ENCODE measurements at places on chromosomes 6 and 20.

DNA sequence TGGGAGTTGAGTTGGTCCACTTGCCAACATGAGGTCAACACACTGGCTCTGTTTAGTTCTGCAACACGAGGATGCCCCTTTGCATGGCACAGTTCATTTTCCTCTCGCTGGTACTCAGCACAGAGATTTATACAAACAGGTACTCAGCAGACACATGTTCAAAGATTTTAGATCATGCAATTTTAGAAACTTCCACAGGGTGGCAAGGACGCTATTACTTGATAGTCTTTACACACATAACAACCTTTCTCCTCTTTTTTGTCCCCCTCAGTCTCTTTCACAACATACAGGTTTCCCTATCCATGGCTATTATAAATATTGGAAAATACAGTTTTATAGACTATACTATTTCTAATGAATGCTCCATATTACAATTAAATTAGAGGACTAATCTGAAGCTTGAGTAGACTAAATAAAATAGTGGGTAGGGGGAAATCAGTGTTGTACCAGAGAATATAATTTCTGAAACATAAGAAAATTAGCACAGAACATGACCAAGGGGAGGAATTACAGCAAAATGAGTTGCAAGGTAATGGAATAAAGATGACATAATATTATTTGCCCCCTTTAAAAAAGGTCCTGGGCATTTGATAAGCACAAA, 331.8 kb upstream of the BTBD3 start:
- DNase-seq = no peak

- DNase-seq = no peak
These were observed 5.5 kb downstream of the ZBP1 start for GRCh38 chr20:57614490-57615444.

GRCh38 chr20:41261260-41261659, 56.3 kb downstream of the ZHX3 start:
- no peak for DNase-seq

DNA sequence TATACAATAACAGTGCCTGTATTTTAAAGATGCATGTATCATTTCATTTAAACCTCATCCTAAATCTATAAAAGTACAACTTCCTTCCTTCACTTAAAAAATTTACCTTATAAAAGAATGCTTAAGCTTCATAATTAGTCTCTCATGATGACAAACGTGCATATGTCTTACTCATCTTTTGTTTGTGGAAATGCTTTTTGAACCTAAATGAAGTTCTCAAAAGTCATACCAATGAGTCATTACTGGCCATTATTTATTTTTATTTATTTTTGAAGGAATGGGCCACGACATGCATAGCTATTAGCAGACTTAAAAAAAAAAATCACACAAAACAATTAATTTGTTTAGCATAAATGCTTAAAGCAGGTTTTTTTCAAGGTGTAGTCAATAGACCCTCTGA, 3.7 kb downstream of the TFB1M start:
- no peak for DNase-seq

GRCh38 chr6:150143516-150144293, 861 bp downstream of the PPP1R14C start:
- DNase-seq = no peak

GRCh38 chr20:3679749-3680700, 1.8 kb downstream of the ADAM33 start:
- DNase-seq = no peak

- no peak for DNase-seq
These were observed 252.3 kb upstream of the KCNG1 start for GRCh38 chr20:51275181-51275580.

- no peak for DNase-seq
These were observed 99.3 kb downstream of the PFDN4 start for GRCh38 chr20:54306985-54307710.

- no peak for DNase-seq
These were observed 22.7 kb downstream of the TAF11 start for GRCh38 chr6:34865107-34865506.

GRCh38 chr20:39849664-39850063, 839.4 kb downstream of the MAFB start:
- DNase-seq = no peak

GRCh38 chr6:52077180-52077884, 10.1 kb downstream of the PKHD1 start:
- DNase-seq = peak; percentile 75

DNA sequence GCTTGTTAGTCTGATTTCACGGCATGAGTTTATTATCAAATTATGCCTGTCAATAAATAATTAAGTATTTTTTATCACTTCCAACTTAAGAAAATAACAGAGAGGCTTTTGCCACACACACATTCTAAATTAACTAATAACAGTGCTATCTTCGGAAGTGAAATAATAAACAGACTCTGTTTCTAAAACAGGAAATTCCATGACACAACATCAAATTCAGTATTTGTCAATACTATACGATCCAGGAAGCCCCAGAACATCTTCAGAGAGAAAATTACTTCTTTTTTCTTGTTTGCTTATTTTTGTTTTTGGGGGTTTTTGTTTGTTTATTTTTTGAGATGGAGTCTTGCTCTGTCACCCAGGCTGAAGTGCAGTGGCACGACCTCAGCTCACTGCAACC, 150.7 kb upstream of the PRDM1 start:
- no peak for DNase-seq

DNA sequence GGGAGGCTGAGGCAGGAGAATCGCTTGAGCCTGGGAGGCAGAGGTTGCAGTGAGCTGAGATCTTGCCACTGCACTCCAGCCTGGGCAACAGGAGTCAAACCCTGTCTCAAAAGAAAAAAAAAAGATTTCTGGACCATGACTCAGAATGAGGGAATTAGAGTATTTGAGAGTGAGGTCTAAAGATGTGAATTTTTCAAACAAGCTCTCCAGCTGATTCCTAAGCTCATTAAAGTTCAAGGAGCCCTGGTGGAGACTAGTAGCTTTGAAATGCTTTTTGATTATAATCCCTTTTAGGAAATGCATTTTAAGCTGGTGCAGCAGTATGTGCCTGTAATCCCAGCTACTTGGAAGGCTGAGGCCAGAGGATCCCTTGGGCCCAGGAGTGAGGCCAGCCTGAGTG, 21.8 kb upstream of the SRF start:
- DNase-seq = no peak

GRCh38 chr20:59600472-59600871, 3.9 kb upstream of the PHACTR3 start:
- DNase-seq = no peak

DNA sequence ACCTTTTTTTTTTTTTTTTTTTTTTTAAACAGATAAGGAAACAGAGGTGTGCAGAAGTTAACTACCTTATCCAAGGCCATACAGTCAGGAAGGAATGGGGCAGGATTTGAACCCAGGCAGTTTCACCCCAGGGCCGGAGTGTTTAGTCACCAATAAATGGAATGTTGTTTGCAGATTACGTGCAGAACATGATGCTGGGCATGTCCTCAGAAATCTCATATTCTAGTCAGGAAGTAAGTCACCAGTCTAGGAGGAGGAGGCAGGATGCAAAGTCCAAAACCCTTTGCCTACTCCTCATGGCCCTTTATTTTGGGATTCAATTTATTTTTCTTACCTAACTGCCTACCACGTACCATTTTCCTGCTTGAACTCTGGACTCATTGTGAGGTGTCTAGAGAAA, 57.1 kb upstream of the LRRC1 start:
- DNase-seq = no peak

DNA sequence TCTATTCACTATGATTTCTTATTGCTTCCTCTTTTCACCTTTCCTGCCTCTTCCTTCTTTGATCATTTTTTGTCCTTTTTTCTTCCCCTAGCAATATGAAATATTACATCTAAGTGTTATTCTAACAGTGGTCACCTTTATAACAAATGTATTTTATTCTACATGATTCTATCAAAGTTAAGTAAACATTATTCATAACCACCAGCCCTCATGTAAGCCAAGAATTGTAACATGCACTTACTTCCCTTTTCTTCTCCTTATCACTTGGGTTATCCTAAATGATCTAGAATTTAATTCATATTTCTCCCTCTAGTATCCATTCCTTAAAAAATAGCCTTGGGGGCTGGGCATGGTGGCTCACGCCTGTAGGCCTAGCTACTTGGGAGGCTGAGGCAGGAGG, 88.3 kb upstream of the SLC22A23 start:
- DNase-seq = no peak

DNA sequence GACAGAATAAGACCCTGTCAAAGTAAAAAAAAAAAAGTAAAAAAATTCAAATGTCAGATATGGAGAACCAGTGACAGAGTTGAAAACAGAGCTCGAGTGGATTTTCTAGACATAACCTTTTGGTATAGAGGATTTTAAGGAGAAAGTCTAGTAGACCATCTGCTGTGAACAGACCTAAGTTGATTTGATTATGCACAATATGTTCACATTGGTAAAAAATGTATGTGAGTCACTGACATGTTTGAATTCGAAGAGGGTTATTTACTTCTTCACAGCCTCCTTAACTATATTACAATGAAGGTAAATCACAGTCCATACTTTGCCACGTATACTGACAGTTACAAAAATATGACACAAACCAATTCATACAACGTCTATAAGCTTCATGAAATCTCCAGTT, 7.4 kb downstream of the TINAG start:
- DNase-seq = no peak

DNA sequence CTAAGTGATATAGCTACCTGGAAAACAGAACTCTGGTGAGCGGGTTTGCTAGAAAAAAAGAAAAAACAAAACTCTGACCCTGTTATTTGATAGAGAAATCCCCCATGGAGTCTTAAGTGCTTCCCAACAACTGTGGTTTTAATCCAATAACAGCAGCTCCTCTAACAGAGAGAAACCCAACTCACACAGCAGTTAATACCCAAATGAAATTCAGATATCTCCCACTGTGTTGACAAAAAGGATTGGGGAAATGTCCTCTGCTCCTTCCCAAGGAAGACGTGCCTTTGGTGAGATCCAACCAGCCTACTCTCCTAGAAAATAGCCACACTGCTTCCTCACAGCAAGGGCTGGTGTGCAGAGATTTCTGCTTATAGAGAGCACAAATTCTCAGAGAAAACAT, 200.4 kb upstream of the FBXL4 start:
- DNase-seq = no peak

DNA sequence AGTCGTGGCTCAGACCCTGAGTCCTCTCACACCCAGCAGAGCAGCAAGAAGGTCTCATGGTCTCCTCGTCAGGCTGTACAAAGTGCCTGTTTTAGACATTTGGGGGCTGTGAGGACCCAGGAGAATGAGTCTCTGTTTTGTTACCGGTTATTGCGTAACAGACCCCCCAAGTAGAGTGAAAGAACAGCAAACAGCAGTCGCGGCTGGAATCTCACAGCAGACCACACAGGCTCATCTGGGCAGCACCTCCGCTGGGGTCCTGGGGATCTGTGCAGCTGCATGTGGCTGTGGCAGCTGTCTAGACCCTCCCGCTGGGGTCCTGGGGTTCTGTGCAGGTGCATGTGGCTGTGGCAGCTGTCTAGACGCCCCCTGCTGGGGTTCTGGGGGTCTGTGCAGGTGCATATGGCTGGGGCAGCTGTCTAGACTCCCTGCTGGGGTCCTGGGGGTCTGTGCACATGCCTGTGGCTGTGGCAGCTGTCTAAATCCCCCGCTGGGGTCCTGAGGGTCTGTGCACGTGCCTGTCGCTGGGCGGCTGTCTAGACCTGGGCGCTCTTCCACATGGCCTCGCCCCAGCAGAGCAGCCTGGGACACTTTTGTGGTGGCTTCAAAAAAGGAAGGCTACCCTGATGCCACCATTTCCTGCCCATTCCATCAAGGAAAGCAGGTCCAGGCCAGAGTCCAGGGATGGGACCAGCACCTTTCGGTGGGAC, 24.7 kb downstream of the ENTPD6 start:
- no peak for DNase-seq

GRCh38 chr6:34585512-34586061, 29.5 kb upstream of the SPDEF start:
- DNase-seq = no peak

DNA sequence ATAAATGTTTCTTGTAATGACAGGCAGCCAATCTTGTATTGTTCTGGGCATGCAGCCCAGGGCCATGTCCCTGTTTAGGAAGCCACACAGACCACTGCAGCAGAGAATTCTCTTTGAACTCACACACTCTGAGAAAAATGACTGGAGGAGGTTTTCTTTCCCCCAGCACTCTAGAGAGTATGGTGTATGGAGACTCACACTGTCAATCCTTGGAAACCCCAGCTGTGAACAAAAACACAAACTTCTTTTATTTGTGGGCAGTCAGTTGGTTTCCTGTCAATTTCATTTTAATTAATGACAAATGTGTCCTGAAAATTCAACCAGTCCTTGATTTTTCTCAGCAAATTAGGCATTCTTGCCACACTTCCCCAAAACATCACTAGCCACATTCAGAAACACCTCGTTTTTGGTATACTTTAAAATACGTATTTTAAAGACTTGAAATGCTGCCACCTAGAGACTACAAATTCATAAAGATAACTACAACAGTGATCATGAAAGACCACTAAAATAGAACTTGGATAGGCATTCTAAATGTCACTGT, 52.9 kb upstream of the UFL1 start:
- DNase-seq = no peak

DNA sequence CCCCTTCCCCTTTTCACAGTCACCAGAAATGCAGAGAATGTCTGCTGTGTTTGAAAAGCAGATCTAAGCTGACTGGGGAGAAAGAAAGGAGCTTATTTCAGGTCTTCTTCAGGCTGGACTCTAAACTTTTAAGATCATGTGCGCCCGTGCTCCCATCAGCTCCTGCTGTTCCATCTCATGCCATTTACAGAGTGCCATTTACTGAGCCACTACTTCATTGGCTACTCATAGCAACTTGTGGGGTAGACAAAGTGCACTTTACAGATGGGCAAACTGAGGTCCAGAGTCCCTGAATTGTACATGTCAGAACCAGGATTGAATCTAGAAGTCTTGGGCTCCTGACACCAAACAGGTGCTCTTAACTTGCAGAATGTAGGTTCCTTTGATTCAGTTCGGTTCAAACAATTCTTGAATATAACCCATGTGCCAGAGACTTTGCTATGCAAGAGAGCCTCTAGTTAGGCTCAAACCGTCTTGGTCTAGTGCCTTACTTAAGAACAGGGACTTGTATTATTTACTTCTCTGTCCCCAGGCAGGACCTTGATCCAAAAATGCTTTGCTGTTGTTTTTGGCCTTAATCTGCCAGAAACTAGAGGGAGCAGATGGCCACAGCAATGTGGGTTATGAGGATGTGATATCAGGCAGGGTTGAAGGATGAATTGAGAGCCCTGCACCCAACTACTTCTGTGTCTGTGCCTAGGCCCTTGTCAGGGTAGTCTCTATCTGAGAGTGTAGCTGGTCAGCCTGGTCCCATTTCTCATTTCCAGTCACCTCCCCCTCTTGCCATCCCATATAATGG, 56.4 kb downstream of the RALY start:
- no peak for DNase-seq

DNA sequence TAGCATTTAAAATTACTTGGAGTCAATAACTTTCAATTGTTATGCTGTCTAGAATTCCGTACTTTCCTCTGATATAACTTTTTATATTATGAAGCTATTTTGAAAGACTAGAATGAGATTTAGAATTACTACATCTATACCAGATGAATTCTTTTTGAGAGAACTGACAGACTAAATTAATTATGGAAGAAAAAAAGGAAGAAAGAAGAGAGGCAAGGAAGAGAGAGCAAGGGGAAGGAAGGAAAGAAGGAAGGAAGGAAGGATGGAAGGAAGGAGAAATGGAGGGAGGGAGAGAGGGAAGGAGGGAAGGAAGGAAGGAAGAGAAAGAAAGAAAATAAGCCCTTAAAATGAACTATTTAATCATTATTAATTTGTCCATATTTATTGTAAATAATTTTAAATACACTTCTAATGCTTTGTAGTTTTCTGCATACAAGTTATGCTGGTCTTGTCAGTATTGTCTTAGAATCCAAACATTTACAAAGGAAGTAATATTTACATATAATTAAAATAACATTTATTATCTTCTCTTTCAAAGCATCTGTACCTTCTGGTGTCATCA, 280.4 kb upstream of the HSF2 start:
- DNase-seq = no peak

GRCh38 chr20:45965169-45966002, 6.6 kb downstream of the ZNF335 start:
- DNase-seq = no peak
